ENCODE measurements at places on chromosomes 3 and 15.

DNA sequence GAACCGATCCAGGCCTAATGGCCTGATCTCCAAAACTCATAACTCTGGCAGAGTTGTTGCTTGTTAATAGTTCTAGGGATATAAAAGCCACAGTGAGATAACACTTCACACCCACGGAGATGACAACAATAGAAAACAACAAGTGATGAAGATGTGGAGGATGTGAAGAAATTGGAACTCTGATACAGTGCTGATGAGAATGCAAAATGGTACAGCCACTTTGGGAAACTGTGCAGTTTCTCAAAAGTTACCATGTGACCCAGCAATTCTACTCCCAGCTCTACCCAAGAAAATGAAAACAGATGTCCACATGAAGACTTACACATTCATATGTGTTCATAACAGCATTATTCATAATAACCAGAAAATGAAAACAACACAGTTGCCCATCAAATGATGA is 3.8 kb downstream of the CMTM7 start:
- DNase-seq: no peak

DNA sequence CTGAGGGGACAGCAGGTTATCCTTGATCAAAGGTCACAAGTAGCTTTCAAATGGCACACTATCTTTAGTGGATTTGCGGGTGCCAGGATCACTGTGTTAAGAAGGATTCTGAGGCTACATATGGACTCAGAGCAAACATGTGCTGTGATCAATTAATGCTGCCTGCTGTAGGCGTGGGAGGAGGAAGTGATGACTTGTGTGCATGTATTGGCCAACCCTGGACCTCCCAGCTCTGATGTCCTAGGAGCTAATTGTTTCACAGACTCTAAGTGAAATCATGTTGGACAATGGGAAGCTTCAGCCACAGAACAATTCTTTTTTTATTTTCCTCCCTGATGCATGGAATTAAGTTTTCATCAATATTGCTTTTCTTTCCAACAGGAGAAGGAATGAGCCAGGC is 24.4 kb downstream of the FAH start:
- DNase-seq: no peak

- no peak for DNase-seq
Measured at GRCh38 chr3:27479806-27480543, 4.2 kb downstream of the SLC4A7 start.

DNA sequence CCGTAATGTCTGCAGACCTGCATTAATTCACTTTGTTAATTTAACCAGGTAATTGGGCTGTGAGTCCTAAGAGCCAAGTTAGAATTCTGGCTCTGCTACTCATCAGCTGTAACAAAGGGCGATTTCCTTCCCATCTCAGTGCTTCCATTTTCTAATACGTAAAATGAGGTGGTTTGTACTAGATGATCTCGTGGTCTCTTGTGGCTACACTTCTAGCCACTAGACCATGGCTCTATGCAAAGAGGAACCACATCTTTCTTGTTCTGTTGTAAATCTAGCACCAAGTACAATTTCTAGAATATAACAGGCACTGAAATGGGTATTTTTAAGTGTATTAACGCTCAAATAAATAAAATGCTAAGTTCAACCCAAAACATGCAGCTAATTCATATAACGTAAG is 174.4 kb upstream of the THBS1 start:
- DNase-seq: no peak

GRCh38 chr3:116445311-116445841 is at the start of gene LSAMP:
LSAMP (minus strand) TSS chr3:116445487.
- DNase-seq: no peak

DNA sequence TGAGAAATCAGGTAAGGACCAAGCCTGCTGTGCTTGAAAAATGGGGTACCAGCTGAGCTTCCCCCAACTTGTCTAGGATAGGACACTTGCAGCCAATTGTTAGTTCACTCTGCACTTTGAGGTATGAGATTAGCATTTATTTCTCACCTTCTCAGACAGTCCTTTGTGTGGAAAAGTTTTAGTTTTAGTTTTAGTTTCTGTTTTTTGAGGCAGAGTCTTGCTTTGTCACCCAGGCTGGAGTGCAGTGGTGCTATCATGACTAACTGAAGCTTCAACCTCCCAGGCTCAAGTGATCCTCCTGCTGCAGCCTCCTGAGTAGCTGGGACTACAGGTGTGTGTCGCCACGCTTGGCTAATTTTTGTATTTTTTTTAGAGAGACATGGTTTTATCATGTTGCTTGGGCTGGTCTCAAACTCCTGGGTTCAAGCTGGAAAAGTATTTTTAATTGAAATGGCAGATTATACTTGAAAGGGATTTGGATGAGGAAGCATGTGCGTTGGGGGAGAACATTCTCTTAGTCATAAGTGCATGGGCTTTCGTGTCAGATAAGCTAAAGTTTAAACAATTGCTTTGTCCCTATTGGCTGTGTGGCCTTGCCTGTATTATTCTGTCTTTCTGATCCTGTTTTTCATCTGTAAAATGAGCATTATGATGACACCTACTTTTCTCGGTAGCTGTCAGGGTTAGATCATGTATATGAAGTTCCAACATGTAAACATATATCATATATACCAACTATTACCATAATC is 25.2 kb upstream of the CCK start:
- DNase-seq: no peak

DNA sequence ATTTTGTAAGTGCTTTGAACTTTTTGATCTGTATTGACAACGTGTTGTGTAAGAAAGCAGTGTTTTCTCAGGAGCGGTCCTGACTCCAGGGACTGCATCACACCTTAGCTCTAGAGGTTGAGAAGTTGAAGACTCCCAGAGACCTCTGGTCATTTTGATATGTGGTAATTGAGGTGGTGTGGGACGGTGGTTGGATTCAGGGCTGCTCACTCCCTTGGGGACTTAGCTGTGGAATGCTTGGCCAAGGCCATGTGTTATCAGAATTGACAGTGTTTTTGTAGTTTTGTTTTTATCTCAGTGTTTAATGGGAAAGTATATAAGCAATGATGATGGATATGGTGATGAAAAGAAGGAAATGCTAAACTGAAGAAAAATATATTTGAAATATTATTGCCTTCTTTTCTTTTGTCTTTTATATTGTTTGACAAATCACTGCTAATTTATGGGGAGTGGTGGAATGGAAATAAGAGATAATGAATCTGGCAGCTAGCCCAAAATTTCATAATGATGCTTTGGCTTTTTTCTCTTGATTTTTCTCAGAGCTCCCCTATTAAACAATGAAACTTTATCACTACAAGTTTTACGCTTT is 16.0 kb downstream of the CMSS1 start:
- DNase-seq: no peak

DNA sequence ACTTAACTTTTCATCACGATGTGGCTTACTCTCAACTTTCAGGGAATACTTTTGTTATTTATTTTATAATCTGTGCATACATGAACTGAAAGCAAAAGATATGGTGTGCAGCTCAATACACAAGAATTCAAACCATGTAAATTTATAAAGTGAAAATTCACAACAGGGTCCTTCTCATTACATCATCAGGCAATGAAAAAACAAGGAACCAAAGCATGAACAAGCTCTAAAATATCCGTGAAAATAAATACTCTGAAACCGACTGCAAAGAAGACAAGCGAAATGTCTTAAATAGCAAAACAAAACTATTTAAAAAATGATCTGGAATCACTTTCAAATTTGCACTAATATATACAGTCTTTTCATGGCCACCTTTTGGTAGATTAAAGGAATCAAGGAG is 28.9 kb downstream of the GNB5 start:
- DNase-seq: no peak

DNA sequence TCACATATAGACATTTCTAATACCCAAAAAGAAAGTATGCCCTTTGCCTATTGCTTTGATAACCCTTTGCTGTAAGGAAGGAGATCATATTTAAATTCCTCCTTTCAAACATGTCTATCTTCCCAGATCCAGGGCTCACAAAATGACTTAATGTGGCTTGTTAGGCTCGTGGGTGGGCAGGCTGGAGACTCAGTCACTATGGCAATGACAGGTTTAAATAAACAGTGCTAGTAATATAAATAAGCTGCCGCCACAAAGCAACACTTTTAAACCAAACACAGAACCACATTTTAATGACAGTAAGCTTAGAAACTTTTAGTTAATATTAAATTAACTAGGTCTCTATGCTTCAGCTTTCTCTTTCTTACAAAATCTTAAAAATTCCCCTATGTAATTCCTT is 616.0 kb upstream of the NAALADL2 start:
- DNase-seq: no peak

- DNase-seq: no peak
Measured at GRCh38 chr3:60652829-60653228, 598.4 kb downstream of the FHIT start.

DNA sequence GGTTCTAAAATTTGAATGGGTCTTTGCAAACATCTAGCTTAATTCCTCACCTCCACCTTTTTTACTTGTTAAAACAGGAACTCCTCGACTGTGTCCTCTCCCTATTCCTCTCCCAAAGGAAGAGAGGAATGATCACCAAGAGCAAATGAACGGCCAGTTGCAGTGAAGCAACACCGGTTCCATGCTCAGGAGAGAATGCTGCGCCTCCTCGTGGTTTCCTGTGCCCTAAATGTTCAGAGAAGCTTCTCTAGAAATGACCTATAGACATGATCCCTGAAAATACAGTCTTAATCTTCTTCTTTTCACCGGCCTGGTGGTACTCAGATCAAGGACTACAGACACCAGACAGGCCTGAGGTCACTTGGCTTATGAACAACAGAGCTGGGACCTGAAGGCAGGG is 65.1 kb upstream of the GUCA1C start:
- no peak for DNase-seq
